ENCODE measurements at places on chromosomes 16 and 17.

DNA sequence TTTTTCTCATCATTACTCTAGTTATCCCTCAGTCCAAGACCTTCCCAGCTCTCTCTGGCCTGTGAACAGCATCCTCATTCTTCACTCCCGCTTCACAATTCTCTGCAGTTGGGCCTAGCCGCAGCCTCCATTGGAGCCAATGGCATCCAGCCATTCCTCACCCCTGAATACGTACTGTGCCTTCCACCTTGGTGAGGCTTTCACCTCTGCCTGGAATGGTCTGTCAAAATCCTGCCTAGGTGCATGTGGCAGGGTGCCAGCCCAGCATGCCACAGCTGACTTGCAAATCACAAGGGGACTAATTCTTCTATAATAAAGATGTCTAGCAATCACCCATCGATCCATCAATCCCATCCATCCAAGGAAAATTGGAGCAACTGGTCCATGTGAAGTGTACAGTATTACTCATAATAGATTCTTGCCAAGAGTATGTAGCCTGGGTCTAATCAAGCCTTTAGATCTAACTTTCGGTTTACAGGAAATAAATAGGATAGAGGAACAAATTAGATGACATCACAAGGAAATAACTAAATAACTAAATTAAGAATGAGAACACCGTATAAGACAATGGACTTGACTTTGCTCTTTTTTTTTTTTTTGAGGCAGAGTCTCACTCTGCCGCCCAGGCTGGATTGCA is 5.1 kb upstream of the CX3CL1 start:
- no peak for DNase-seq

DNA sequence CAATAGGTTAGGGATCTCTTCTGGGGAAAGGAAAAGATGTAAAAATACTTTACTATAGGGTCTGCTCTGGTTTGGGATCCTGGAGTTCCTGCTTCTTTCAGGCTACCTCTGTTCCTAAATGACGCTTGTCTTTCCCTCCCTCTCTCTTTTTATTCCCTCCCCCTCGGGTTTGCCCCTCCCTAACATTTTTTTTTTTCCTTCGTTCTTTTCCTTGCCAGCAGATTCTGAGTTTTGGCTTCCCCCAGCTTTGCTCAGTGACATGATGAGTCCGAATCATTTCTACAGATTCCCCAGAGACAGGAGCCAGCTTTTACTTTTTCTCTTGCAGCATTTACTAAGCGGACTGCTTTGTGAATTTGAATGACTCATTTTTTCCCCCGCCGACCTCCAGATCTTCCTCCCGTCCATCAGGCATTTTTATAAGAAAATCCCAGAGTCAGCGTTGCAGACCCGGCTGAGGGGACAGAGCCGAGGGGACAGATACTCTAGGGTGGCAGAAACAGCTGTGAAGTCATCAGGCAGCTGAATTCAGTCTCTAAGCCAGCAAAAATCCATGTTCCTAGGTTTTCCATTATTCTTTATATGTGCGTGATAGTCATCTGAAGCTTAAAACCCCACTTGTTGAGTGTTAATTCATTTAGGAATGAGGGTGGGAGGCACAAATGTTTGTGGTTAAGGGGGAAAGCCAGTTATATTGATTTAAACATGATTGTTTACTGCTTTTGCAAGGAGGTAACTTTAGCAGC is at the start of gene TMEM100:
TSS of gene TMEM100 (minus strand) at position 123 of the 746 bp plus-strand sequence. CDS start 1,794 bp downstream, outside the sequence.
- DNase-seq, result peak; percentile 95

GRCh38 chr16:27175888-27176287 is 27.4 kb upstream of the KDM8 start:
- no peak for DNase-seq

DNA sequence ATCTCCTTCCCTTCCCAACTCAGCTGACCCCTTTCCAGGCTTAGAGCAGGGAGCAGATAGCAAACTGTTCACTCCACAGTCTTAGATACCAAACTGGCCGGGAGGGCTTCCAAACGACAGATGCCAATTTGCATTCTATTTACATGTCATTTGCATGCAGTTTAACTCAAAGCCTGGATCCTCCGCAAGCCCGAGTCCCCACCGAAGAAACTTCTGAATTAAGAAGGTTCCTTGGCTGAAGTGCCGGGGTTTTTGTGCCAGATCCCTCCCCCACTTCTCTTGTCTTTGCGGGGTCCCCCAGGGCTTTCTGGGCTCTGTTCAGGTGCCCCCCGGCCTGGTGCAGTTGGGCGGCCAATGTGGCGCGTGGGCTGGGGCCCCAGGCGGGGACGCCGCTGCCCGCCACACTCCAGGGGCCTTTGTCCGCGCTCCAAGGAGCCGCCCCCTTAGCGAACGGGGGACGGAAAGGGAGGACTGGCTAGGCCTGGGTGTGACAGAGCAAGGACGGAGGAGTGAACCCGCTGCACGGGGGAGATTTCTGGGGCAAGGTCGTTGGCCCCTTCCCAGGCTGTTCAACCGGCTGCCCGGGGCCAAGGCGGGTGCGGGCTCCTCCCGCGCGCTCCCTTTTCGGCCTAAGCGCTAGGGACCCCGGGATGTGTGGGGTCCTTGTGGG is 1.2 kb downstream of the GPRC5B start:
- DNase-seq, result no peak

DNA sequence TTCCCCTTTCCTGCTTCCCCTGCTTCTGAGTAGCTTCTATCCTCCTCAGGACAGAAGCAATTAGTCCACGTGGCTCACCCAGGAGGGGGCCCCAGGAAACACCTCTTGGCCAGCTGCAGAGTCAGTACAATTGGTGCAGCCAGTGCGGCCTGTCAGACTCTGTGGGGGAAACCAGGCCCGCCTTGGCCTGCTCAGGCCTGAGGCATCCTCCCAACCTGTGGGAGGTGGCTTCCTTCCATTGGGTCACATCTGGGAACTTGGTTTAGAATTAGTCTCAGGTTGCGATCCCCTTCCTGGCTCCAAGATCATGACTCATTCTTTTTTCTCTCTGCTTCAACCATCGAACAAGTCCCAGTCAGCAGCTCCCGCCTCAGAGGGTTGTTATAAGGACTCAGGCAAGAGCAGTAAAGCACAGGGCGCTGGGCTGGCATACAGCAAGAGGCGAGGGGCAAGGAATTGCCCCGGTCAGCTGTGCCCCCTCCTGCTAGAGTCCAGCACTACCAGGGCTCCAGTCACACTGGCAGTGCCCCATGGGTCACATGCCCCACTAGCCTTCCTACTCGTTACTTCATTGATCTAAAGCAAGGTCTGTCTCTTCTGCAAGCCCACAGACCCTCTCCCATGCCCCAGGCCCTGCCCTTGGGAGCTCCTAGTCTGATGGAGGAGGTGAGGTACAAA is 8.1 kb upstream of the EPX start:
- peak; percentile 69 for DNase-seq

GRCh38 chr16:20383106-20384029 is 21.2 kb downstream of the PDILT start:
- DNase-seq, result peak; percentile 44

- no peak for DNase-seq
Measured at GRCh38 chr17:49882434-49882833, 34.6 kb upstream of the TAC4 start.

DNA sequence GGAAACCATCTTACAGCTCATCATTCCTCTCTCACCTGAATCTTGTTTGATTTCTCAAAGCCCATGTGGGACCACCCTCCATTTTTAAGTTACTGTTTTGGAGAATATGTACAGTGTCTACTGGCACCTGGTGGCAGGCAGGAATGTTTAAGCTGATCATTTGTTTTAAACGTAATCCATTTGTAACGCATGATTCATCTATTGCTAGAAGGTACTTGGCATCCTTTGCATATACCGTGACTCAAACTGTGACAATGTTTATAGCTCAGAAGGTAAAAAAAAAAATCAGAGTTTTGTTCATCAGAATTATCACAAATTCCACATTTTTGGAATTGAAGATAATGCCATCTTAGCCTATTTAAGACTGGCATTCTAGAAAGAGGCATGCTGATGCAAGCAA is 1007.5 kb upstream of the EEF2KMT start:
- peak; percentile 18 for DNase-seq

DNA sequence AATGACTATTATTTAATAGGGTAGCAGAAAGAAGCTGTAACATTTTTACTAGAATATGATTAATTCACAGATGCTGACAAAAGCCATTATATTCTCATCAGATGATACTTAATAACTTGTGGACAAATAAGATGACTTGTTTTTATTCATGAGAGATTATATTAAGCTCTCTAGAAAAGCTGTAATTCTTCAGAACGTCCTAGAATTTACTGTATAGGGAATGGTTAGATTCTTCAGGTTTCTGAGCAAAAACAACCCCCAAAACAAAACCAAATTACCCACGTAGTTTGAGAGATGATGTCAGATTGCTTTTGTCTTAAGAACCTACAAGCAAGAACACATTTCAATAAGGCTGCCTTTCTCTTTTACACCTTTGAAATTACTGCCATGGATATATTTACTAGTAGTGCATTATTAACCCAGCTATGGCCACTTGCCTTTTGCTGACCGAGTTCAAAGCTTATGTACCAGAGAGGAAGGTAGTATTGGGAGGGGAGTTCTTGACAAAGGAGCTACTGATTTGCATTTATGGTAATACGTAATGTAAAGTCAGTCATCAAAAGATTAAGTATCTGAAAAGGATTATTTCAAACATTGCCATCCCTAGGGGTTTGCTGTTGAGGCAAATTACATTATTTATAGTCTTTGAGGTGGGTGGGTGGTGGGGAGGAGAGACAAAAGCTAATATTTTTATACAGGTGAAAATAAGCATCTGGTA is 51.7 kb downstream of the NLK start:
- no peak for DNase-seq

- no peak for DNase-seq
Measured at GRCh38 chr17:65401561-65401960, 159.9 kb downstream of the AXIN2 start.

GRCh38 chr17:40538936-40539705 is 26.2 kb downstream of the CCR7 start:
- no peak for DNase-seq

- DNase-seq, result peak; percentile 43
Measured at GRCh38 chr16:25838724-25839186, 147.0 kb downstream of the HS3ST4 start.

- DNase-seq, result no peak
Measured at GRCh38 chr17:77600346-77600745, 358.2 kb upstream of the TNRC6C start.

GRCh38 chr16:23670137-23670776 is 8.4 kb upstream of the PLK1 start:
- DNase-seq, result peak; percentile 86

- no peak for DNase-seq
Measured at GRCh38 chr16:27776556-27777225, 226.7 kb downstream of the KATNIP start.

DNA sequence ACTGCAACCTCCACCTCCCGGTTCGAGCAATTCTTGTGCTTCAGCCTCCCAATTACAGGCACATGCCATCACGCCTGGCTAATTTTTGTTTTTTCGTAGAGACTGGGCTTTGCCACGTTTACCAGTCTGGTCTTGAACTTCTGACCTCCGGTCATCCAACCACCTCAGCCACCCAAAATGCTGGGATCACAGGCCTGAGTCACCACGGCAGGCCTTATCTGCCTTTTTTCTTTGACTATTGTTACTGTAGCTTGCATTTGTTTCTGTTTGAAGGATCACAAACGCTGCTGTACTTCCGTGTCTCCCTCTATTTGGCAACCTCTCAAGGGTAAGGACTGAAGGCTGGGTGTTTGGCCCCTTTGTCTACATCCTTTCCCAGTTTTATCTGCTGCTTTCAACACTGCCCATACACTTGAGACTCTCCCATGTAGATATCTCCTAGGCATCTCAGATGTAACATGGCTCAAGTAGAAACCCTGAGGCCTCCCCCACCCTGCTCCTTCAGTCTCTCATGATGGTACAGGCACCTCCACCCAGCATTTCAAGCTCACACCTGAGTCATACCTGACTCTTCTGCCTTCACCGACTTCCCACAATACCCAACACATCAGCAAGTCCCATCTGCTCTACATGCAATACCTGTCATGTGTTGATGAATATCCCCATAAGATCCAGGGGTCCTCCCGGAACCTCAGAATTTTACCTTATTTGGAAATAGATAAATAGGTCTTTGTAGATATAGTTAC is 219.0 kb downstream of the CPPED1 start:
- no peak for DNase-seq

- no peak for DNase-seq
Measured at GRCh38 chr17:27290916-27291598, 2.9 kb upstream of the WSB1 start.

- peak; percentile 6 for DNase-seq
Measured at GRCh38 chr17:12928736-12929135, 89.1 kb downstream of the ELAC2 start.

- DNase-seq, result peak; percentile 45
Measured at GRCh38 chr16:2473999-2474876, 689 bp upstream of the TBC1D24 start.

- DNase-seq, result no peak
Measured at GRCh38 chr17:61678339-61678738, 87.3 kb upstream of the NACA2 start.

- DNase-seq, result no peak
Measured at GRCh38 chr16:77509796-77510195, 75.0 kb upstream of the ADAMTS18 start.

DNA sequence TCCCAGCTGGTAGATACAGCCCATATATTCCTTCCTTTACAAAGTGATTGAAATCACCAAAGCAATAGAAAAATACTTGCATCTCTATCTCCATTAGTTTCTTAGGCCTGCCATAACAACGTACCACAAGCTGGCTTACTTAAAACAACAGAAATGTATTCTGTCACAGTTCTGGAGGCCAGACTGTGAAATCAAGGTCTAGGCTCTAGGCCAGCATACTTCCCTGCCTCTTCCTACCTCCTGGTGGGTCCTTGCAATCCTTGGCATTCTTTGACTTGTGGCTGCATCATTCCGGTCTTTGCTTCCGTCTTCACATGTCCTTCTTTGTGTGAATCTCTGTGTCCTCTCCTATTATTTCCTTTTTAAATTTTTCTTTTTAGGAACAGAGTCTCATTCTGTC is 62.5 kb downstream of the ERCC4 start:
- DNase-seq, result peak; percentile 53

GRCh38 chr16:76535-77272 is 1.3 kb upstream of the MPG start:
- peak; percentile 86 for DNase-seq

GRCh38 chr17:10205549-10206185 is 7.3 kb upstream of the GAS7 start:
- DNase-seq, result no peak

GRCh38 chr17:45106582-45106981 is 25.7 kb downstream of the PLCD3 start:
- DNase-seq, result no peak

DNA sequence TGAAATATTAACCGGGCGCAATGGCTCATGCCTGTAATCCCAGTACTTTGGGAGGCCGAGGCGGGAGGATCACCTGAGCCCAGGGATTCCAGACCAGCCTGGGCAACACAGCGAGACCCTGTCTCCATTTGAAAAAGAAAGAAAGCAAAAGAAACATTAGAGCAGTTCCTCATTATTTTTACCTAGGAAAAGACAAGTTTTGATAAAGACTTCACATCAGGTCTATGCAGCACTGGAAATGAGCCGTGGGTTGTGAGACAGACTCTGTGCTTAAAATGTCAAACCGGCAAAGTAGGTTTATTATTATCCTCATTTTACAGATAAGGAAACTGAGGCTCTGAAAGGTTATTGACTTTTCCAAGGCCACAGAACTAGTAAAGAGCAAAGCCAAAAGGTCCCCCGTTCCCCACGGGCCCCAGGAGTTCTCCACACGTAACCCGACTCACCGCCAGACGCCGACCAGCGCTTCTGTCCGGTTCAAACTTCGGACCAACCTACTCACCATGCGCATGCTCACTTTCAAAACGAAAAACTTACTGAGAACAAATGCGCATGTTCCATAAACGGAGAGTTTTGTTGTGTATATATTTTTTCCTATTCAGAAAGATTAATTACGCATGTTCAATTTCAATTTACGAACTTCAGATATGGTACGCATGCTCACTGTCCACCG is 356 bp downstream of the TUBD1 start:
- no peak for DNase-seq

Measured in fibroblast of skin of right biceps (primary cell).